Fibroblast of skin of scalp (primary cell): ENCODE measurements at places on chromosomes 3 and 15.

DNA sequence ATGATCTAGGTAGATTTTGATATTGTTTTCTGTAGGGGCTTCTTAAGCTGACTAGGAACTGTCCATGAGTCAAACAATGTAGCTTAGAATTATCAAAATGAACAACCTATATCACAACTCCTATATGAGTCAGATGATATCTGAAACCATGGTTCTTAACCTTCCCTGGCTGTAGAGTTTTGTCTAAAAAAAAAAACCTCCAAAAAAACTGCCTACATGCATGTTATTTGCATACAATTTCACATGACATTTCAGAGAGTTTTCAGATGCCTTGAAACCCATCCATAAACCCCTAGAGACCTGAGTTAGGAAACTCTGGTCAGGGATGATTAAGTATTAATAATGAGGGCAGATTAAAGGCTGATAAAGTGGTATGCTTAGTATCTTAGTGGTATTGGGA is 157.0 kb downstream of the CHST2 start:
- peak; percentile 27 for DNase-seq

- peak; percentile 11 for DNase-seq
These were observed 525.1 kb upstream of the GOLIM4 start for GRCh38 chr3:168620854-168621253.

DNA sequence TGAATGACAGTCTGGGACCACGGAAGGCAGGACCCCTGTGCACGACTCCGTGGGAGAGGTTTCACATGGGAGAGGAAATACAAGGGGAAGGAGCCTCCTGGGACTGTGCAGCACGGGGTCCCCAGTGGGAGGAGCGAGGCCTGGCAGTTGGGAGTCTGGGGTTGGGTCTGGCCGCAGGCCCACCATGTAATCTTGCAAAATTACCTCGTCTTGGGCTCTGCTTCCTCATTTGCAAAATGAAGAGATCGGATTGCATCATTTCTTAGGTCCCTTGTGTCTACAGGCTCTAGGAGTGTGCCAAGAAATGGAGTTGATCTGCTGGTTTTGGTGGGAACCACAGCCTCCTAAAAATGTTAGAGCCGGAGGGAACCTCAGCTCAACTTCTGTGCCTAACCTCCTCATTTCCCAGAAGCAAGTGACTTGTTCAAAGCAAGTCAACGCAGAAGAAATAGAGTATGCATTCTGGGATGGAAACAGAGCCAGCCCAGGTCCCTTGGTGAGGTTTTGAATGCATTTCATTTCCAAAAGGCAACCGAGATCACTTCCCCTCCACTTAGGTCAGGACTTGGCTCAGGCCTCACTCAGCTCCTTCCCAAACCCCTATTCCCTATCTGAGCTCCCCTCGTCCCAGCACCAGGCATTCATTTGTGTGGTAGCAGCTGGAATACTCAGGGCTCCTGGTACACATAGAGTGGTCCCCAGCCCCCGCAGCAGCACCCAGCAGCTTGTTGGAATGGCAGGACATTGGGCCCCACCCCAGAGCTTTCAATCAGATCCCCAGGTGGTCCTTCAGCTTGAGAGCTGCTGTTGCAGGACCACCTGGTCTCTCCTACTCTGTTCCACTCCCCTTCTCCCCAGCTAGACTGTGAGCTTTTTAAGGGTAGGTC is 267.7 kb downstream of the XXYLT1 start:
- peak; percentile 55 for DNase-seq

DNA sequence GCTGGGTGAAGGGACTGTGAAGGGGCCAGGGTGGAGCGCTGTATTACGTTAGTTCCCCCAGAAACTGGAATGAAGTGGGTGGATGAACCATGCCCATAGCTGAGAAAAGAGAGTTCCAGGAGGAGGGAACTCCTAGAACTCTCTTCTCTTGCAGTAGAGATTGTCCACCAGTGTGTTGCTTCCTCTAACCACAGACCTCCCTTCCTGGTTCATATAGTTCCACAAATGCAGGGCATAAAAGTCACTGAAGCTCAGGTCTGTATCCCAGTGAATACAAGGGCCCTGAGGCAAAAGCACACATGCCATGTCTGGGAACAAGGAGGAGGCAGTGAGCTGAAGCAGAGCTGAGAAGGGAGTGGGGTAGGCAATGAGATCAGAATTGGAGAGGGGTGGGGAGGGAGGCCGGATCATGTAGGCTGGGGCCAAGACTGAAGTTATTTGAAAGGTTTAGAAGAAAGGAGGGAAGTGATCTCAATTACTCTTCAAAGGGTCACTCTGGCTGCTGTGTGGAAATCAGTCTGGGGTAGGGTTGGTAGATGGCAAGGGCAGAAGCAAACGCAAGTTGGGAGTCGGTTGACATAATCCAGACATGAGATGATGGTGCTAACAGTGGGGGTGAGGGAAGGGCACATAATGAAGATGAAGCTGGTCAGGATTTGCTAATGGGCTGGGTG is 6.5 kb downstream of the A4GNT start:
- peak; percentile 8 for DNase-seq

DNA sequence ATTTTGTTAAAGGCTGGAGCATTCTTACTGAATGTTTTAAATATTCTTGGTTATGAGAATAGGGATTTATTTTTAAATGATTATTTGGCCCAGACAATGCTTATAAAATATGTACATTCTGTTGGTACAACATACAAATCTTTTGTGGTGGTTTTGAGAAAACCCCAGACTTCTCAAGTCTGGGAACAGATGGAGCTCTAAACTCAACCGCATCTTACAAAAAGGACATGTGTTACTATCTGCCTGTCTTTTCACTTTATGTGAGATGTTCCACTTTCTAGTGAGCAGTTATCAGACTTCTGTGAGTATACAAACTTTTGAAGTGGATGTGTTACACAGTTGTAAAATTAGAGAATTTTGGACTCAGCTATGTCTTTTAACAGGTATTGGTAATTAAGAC is 135.5 kb upstream of the RBMS3 start:
- DNase-seq = no peak

DNA sequence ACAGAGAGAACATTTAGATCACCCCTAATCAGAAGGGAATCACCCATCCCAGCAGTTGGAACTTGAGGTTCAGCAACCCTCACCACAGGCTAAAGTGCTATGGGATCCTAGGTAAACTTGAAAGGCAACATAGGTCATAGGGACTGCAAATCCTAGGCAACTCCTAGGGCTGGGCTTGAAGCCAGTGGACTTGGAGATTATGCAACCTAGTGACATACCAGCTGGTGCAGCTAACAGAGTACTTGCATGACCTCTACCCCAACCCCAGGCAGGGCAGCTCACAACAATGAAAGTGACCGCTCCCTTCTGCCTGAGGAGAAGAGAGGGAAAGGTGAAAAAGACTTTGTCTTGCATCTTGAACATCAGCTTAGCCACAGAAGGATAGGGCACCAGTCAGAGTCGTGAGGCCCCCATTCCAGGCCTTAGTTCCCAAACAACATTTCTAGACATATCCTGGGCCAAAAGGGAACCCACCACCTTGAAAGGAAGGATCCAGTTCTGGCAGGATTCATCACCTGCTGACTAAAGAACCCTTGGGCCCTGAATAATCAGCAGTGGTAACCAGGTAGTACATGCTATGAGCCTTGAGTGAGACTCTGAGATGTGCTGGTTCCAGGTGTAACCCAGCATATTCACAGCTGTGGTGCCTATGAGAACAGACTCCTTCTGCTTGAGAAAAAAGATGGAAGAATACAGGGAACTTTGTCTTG is 37.6 kb upstream of the FBN1 start:
- peak; percentile 66 for DNase-seq

- no peak for DNase-seq
These were observed 41.0 kb downstream of the MCTP2 start for GRCh38 chr15:94272251-94272898.

- DNase-seq = peak; percentile 44
These were observed 151.6 kb downstream of the TMCO5A start for GRCh38 chr15:38085931-38086568.

DNA sequence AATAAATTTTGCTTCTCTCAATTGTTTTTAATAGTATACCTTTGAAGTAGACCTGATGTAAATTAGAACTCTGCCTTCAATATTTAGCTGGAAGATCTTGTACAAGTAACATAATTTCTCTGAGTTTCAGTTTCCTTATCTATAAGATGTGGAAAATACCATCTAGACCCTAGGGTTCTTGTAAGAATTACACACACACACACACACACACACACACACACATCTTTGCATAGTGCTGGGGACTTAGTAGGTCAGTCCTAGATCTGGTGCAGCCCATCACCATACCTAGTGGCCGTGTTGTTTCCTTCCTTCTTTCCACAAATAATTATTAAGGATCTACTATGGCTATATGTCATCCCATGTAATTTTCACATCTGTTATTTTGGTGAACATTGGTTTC is 11.0 kb downstream of the TRAT1 start:
- DNase-seq = no peak

DNA sequence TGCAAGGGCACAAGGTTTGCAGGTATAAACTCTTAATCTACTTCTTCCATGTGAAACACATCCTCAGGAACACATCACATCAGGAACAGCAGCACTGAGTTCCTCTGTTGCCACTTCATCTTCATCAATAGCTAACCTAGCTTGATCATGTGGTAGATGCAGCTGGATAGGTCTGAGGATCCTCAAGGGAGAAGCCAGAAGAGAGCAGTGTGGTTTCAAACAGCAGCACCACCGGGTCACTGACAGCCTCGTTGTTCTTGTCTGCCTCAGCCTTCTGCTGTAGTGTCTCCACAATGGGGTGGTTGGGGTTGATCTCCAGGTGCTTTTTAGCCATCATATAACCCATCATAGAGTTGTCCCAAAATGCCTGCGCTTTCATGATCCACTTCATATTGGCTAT is 58.8 kb downstream of the ADAM10 start:
- DNase-seq = no peak

DNA sequence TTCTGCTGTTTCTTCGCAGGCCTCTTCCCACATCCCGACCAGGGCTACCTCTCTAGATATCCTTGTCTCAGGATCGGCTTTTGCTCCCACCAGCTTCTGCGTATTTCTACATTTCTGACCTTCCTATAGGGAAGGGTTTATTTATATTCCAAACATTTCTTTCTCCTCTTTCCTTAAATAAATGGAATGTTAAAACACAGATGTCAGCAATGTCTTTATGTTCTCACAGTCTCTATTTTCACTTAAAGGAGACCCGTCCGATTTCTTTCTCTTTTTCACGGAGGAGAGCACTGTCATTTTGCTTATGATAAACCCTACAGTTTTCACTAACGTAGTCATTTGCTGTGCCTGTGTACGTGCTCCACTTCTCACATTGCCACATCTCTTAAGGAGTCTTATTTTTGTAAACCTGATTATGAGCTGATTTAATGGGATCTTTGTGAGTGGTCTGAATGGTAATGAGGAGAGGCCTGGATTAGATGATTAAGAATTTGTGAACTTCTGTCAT is 630 bp downstream of the KIF15 start:
- DNase-seq = peak; percentile 5

DNA sequence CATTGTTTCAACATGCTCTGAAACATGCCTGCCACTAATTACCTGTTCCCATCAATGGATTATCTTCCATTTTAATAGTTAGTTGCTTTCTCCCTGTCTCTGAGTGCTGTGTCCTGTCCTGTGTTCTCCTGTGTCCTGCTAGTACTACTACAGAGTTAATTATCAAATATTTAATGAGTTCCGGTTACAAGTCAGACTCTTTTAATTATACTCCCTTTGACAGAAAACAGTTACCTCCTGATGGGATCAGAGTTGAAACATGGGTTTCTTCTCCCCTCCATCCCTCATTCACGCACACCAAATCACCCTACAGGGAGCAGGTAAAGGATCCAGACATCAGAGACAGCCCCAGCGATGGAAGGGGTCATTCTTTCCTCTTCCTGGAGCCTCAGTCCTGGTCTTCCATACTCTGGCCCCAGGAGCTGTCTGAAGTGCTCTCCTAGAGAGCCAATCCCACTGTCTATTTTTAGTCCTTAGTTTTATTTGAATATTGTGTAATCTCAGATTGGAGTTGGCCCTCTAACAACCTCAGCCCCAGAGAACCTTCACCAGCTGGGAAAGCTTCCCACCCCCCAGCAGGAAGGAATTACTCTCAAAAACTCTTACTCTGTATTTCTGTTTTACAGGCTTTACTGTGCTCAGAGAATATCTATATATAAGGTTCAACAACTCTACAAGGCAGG is 137.0 kb upstream of the C2CD4B start:
- DNase-seq = peak; percentile 47

DNA sequence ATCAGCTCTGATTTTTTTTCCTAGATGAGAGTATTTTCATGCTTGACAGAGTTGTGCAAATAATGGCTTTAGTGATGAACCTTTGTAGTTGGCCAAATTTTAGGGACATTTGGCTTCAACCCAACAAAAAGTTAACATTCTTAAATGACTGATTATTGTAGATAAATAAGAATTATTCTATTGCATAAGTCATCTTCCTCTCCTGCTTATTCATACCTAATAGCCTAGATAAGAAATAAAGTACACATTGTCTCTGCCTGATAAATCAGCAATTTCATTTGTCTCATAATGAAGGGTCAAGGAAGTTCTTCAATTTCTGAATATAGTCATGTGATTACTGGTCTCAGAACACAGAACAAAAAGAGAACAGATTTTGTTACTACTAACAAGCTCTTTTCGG is 428.9 kb upstream of the IL12A start:
- DNase-seq = no peak
